Hematopoietic multipotent progenitor cell treated with erythropoietin and hydrocortisone succinate and interleukin-3 and kit ligand, for 17 days (in vitro differentiated cells): ENCODE measurements at places on chromosomes 12 and 14.

- DNase-seq: no peak
Measured at GRCh38 chr12:63525831-63526230, 142.5 kb downstream of the DPY19L2 start.

GRCh38 chr12:26212396-26212795, 17.0 kb downstream of the SSPN start:
- DNase-seq: no peak

GRCh38 chr12:110223777-110224378, 57.2 kb upstream of the ATP2A2 start:
- DNase-seq: no peak

GRCh38 chr12:27577688-27578087, 53.7 kb downstream of the PPFIBP1 start:
- no peak for DNase-seq

DNA sequence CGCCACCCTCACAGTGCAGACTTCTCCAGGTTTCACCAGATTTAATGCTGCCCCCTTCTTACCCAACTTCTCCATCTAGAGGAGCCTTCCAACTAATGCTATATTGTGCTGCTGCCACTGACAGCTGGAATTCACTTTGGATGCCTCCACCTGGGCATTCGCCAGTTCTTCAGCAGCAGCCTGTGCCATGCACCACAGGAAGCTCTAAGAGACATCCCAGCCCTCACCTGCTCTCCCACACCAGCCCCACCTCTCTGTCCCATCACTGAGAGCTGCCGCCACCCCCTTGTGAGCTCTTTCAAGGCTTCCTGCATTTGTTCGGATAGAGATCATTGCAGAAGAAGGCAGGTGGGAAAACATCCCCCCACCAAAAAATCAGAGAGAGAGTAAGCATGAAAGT, 4.6 kb upstream of the KRT2 start:
- DNase-seq: no peak

DNA sequence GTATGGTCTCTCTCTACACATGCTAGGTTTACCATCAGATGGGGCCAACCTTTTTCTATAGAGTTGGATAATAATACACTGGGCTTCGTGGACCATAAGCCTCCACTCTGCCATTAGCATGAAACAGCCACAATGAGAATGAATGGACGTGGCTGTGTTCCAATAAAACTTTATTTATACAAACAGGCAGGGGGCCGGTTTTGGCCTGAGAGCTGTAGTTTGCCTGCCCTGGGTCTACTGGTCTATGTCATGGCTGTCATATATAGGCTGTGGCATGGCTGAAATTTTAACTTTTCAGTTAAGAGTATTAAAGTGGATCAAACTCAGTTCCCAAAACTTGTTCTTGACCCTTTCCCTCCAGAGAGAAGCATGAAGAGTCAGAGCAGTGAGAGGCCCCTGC, 120.3 kb upstream of the MYL2 start:
- no peak for DNase-seq

- no peak for DNase-seq
Measured at GRCh38 chr12:48969833-48970701, 1.5 kb downstream of the WNT10B start.

DNA sequence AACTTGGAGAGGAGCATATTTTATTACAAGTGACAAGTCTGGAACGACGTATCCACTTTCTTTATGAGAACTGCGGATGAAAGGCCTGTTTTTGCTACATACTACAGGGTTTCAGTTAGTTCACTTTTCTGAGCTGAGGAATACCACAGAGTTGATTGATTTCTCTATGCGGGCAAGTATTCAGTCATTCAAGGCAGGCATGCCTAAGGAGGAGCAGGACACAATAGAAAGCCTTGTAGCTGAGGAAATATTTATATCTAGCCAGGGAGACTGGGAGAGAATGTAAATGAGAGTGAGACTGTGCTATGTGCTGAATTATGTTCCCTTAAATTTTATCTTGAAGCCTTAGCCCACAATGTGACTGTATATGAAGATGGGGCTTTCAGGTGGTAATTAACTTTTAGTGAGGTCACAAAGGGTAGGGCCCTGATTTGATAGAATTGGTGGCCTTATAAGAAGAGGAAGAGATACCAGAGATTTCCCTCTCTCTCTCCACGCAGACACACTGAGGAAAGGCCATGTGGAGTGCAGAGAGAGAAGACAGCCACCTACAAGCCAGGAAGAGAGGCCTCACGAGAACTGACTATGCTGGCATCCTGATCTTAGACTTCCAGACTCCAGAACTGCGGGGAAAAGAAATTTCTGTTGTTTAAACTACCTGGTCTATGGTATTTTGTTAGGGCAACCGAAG, 459.0 kb upstream of the ATP2B1 start:
- DNase-seq: no peak

DNA sequence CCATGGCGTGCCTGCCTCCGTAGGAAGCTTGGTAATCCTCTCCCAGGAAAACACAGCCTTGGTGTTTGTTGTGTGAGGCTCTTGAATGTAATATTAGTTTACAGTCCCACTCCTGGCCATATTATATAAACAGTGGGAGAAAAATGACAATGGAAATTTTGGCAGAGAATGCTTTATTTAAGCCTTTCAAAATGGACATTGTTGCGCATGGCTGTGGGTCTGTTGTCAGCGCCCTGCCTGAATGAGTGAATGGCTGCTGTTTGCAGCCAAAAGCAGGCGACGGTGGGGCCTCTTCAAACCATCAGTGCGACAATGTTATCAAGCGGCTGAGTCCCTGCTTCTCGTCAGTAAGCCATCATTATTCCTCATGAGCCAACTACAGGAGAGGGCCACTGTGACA, 201.8 kb upstream of the RMST start:
- no peak for DNase-seq

- no peak for DNase-seq
Measured at GRCh38 chr12:4041187-4041885, 168.1 kb upstream of the PARP11 start.

GRCh38 chr12:54217774-54218241, 29.0 kb upstream of the SMUG1 start:
- no peak for DNase-seq

DNA sequence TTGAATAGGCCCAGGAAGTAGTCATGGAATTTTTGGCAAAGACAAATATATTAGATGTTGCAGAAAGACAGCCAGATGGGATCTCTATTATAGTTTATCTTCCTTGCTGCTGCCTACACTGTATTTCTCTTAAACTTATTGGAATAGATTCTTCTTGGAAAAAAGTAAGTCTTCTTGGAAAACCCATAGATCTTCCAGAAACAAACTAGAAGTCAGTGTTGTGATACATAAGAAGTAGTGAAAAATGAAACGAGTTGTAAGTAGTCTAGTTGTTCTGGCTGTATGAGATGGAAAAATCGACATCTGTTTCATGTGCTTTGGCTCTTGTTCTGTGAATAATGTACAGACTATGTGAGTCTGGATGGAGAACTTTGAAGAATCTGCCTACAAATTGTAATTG, 29.0 kb downstream of the GLIPR1L2 start:
- no peak for DNase-seq

DNA sequence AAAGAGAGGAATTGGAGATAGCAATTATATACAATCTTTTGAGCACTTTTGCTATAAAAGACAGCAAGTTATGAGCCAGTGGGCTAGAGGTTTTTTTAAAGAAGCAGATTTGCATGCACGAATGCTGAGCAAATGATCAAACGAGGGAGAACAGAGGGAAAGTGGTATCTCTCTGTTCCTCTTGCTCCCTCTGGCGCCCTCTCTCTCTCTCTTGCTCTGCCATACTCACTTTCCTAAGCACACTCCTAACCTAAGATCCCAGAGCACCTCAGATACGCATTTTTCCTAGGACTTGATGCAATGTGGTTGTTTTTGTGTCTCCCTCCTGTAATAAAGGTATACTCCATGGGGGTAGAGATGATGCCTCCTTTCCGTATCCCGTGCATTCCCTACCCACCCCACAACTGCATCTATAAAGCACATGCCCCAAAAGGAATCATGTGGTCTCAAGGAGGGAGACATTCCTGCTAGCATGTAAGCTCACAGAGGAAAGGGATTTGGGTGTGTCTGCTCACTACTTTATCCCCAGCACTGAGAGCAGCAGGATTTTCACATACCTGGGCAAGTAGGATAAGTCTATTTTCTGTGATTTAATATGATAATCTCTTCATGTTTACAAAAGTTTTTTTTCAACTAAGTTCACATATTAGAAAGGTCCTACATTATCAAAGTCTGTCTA, 270.2 kb downstream of the SSPN start:
- DNase-seq: no peak

DNA sequence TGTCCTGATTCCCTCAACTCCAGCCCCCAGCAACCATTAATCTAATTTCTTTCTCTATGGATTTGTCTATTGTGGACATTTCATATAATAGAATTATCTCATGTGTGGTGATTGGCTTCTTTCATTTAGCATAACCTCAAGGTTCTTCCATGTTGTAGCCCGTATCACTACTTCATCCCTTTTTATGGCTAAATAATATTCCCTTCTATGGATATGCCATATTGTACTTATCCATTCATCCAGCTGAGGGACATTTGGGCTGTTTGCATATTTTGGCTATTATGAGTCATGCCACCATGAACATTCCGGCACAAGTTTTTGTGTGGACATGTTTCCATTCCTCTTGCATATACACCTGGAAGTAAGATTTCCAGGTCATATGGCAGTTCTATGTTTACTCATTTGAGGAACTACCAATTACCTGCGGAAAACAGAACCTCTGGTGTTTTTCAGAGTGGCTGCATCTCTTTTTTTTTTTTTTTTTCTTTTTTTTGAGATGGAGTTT, 108.7 kb upstream of the MAP1LC3B2 start:
- DNase-seq: no peak

GRCh38 chr12:66087365-66087943, 43.1 kb downstream of the LLPH start:
- DNase-seq: peak; percentile 39

GRCh38 chr14:32494609-32495434, 165.7 kb downstream of the AKAP6 start:
- no peak for DNase-seq

DNA sequence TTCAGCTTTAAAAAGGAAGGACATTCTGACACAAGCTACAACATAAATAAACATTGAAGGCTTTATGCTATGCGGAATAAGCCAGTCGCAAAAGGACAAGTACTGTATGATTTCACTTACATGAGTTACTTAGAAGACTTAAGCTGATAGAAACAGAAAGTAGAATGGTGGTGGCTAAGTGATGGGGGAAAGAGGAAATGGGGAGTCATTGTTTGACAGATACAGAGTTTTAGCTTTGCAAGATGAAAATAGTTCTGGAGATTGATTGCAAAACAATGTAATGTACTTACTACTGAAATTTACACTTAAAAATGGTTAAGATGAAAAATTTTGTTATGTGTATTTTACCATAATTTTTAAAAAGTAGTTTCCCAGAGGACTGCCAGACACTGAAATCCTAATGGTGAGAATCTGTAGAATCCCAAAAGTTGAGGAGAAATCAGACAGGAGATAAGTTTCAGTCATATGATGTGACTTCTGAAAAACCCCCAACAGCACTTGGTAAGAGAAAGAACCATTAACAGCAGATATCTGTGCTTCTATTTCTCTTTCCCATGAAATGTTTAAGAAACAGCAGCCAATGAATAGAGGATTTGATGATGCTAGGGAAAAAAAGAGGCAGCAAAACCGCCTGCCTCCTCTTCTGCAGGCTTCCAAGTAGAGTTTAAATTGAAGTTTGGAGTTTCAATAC, 16.6 kb upstream of the CLEC2A start:
- DNase-seq: no peak

DNA sequence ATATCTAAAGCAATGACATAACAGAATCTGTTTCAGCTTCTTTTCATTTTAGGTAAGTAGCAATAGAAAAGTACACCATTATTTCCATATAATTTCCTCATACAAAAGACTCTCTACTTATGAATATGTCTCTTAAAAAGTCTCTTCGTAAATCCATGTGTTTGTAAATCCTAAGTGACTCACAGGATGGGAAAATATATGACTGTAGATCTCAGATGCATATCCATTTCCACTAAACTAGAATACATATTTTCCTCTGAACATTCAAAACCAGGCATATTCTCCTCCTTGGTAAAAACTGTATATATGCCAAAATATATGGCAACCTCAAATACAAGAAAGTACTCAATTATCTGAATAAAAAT, 93.6 kb downstream of the TXNDC16 start:
- DNase-seq: no peak

DNA sequence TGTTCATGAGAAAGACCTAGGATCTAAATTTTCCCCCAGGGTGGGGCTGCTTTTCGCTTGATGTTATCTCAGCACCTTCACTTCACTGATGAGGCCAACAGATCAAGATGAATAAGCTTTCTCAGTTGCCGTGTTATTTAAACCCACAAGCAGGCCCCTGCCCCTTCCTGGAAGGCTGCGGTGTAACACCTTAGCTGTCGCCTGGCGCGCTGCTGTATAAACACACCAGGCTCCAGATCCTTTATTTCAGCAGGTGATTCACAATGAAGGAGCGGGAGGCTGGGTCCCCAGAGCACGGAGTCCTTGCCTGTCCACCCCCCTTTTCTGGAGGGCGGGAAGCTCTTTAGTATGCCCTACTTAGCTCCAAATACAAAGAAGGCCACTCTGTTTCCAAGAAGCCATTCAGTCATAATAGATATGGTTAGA, 515.4 kb downstream of the FUT8 start:
- no peak for DNase-seq

DNA sequence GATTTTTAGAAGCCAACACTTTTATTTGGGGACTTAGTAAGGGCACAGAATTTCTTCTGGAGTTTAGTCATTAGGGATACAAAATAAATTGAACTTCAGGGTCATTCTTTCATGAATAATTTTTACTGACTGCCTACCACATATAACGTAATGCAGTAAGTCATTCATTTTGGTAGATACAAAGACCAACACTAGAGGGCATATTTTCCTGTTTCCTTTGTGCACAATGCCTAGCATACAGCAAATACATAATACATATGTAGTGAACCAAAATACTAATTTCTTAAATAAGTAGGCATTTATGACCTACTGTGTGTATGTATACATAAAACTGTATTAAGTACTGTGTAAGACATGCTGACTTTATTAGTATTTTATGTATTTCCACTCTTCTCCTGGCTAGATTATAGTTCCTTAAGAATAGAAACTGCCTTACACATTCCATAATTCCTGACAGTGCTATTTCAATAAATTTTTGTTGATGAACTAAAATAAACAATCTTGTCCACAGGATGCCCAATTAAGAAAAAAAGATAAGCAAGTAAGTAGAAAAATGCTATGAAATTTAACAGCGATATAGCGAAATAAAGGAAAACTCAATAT, 47.9 kb downstream of the PPP1R12A start:
- DNase-seq: peak; percentile 70
